Activated T-helper 9 cell treated with anti-CD3 and anti-CD28 coated beads, Interleukin-2, amount 50 U/mL, for 16 hours (primary cell): ENCODE measurements at places on chromosomes 2 and 18.

GRCh38 chr2:133552821-133553220 is 15.4 kb downstream of the NCKAP5 start:
- no peak for DNase-seq

DNA sequence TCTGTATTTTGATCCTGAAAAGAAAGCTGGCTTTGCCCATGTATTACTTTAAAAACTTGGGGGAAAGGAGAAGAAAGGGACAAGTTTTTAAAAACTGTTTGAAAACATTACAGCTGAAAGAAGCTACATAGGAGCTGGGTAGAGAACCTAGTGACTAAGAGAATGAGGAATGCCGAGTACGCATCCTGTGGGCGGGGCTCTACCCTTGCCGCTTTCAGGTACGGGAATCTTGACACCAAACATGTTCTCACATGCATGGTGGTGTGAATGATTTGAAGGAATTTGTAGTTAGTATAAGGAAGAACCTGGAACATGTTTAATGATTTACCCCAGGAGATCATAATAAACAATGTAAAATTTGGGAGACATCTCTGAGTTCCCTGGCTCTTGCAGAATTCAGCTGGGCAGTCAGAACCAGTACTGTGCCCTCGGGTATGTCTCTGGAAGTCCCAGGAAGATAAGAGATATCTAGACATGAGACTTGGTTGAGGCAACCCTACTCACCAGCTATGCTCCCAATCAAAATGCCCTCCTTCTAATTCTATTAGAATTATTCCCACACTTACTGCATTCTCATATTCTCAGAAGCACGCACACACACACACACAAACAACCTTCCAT is 16.5 kb upstream of the TGFA start:
- no peak for DNase-seq

DNA sequence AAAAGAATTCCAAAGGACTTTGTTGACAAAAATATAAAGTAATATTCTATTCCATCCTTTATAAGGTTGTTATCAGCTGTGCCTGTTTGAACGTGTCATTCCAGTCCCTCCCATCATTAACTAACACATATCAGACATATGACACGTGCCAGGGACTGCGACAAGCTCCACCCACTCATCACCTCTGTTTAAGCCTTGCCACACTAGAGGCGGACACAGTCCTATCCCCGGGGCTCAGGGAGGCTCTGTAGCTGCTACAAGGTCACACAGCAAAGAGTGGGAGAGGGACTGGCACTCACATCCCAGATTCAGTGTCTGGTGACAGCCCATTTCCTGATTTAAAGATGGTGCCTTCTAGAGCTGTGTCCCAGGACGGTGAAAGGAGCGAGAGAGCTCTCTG is 30.0 kb downstream of the TBC1D8 start:
- no peak for DNase-seq

GRCh38 chr2:67216103-67216502 is 181.0 kb upstream of the ETAA1 start:
- DNase-seq = no peak

DNA sequence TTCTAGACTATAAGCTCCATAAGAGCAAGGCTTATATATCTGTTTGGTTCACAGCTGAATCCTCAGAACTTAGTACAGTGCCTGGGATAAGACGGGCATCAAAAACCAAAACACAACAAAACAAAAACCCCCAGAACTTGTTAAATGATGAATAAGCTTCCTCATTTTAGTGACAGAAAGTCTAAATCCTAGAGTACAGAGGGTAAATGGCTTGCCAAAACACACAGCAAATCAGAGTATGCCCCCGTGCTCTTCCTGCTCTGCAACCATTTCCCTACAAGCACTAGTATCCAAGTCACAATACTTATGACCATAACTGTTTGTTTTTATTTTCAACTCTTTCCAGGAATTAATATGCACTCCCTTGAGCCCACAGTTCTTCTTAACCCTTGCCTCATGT is 10.1 kb downstream of the ZNF521 start:
- no peak for DNase-seq

GRCh38 chr2:1941556-1941955 is 197.2 kb upstream of the PXDN start:
- DNase-seq = no peak

- no peak for DNase-seq
Observed at GRCh38 chr2:183371545-183371944, 247.3 kb downstream of the NUP35 start.

- no peak for DNase-seq
Observed at GRCh38 chr2:133143645-133144044, 424.6 kb downstream of the NCKAP5 start.

- DNase-seq = no peak
Observed at GRCh38 chr2:47015706-47016105, 100.1 kb upstream of the MCFD2 start.

- peak; percentile 36 for DNase-seq
Observed at GRCh38 chr2:24123195-24123921, at the start of the genes FAM228B and PFN4. TSS of gene FAM228B (plus strand) at chr2:24123469. CDS start at chr2:24124362, 893 bp downstream. TSS of gene PFN4 (minus strand) at chr2:24123334. CDS start at chr2:24122535, 799 bp downstream.

- no peak for DNase-seq
Observed at GRCh38 chr2:169221745-169222369, 140.5 kb downstream of the LRP2 start.

- DNase-seq = no peak
Observed at GRCh38 chr2:141186413-141187074, 944.3 kb downstream of the LRP1B start.

GRCh38 chr2:150219861-150220260 is 267.6 kb downstream of the RND3 start:
- no peak for DNase-seq

DNA sequence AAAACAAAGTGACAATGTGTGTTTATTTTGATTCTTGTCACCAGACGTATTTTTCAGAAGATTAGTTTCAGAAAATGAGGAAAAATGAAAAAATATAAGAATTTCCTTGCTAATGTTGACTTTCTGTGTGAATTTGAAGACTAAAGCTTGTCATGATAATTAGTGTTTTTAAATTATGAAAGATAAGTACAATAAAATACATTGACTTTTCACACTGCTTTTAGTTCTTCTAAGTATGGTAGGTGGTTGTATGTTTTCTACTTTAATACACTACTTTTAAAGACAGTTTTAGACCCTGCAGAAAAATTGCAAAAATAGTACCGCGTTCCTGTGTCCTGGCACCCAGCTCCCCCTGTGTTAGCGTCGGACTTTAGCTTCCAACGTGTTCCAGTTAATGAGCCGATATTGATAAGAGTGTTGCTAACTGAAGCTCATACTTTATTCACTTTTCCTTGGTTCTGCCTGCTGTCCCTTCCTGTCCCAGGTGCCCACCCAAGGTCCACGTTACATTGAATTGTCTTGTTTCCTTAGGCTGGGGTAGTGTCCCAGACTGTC is 695 bp downstream of the RBFA start:
- no peak for DNase-seq

GRCh38 chr2:16960579-16960978 is 294.9 kb upstream of the CYRIA start:
- DNase-seq = no peak

DNA sequence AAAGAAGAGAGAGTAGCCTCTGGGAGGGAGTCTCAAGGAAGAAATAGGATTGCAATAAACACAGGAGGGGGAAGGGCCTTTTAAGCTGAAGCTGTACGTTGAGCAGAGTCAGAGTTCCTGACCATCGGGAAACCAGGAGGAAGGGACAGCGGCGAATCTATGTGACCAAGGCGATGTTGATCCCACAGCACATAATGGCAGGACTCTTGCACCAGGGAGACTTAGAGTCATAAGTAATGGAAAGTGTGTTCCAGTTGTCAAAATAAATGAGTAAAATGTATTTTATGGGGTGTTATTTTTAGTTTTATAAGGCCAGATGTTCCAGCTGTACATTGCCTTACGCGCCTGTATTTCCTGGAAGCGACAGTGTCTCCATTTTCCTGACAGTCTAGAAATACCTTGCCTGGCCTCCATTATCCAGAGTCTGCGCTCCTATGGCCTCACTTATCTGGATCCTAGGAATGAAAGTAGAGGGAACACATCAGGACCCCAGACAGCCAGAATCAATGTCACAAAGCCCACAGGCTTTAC is 152.8 kb upstream of the COPS8 start:
- DNase-seq = no peak

GRCh38 chr2:230170532-230170931 is 49.3 kb downstream of the SP110 start:
- no peak for DNase-seq

- no peak for DNase-seq
Observed at GRCh38 chr2:168044579-168044978, 202.8 kb downstream of the STK39 start.

- no peak for DNase-seq
Observed at GRCh38 chr2:18703555-18703954, 114.2 kb upstream of the NT5C1B start.

- no peak for DNase-seq
Observed at GRCh38 chr2:132760971-132761370, 91.0 kb upstream of the LYPD1 start.

GRCh38 chr2:231359441-231359840 is 36.1 kb upstream of the B3GNT7 start:
- DNase-seq = no peak

DNA sequence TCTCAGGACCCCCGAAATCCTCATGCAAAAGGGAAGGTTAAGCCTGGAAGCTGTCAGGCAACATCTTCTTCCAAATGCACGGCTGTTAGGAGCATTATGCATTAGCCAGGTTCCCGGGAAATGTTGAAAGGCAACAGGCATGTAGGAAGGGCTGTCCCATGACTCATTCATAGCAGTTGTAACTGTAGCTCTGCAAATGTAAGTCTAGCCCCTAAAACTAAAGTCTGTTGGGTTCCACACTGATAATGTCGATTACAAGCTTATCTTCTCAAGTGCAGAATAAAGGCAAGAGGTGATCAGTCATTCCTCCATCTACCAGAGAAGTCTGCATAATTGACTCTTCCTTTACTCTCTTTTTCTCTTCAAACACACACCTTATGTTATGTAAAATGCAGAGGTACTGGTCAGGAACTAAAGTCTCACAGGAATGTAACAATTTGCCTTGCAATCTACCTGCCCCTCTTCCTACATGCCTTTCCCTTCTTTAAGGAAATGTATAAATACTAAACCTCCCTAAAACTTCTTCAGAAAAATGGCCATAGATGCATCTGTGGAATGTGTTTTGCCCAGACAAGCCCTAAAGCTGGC is 99.8 kb downstream of the AKAIN1 start:
- no peak for DNase-seq

- no peak for DNase-seq
Observed at GRCh38 chr2:81324046-81324445, 1019.5 kb upstream of the LRRTM1 start.

- no peak for DNase-seq
Observed at GRCh38 chr2:65495251-65495877, 63.0 kb upstream of the SPRED2 start.

GRCh38 chr2:36385603-36386002 is 30.0 kb downstream of the CRIM1 start:
- DNase-seq = no peak

GRCh38 chr2:140916410-140916809 is 1214.4 kb downstream of the LRP1B start:
- DNase-seq = no peak

GRCh38 chr18:31247574-31248199 is 70.3 kb upstream of the DSG1 start:
- no peak for DNase-seq

GRCh38 chr2:100592226-100592625 is 29.4 kb downstream of the PDCL3 start:
- DNase-seq = no peak

GRCh38 chr18:13445241-13445897 is 226.8 kb downstream of the LDLRAD4 start:
- no peak for DNase-seq

- no peak for DNase-seq
Observed at GRCh38 chr18:3279201-3280185, 17.6 kb downstream of the MYL12B start.

- DNase-seq = no peak
Observed at GRCh38 chr2:221104361-221104811, 467.7 kb downstream of the EPHA4 start.

DNA sequence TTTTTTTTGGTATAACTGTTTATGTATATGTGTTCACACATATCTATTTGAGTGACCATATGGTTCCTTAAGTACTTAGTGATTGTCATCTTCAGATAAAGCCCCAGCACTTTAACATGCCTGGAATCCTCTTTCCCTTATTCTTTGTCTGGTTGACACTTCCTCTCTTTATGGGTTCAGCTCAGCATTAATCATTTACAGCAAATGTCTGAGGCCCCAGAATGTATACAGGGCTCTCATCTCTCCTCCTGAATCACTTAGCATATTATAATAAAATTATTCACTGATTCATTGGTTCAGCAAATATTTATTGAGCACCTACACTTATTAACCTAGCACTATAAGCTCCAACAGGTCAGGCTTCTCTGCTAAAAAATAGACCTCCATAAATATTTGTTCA is 43.5 kb upstream of the CD28 start:
- DNase-seq = no peak

DNA sequence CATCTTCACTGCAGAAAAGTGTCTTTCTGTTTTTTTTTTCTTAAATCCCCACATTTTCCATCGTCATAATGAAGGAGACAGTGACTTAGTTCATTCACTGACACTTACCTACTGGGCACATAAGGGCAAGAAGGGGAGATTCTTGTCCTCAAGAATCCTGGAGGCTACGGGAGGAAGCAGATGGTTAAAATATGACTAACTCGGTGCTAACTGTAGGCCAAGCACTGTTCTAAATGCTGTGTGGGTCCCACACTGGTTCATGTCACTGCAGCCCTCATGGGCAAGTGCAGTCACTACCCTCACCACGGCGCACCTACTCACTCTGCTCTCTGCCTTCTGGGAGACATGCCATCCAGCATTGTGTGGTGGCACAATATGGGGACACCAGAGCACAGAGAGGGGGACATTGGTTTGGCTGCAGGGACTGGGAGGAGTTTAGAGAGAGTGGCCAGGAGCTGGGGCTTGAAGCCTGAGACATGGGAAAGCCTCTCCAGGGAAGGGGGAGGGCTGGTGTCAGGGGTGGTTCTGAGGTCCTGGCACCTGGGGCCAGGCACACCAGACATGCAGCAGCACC is 305.2 kb downstream of the MYCN start:
- DNase-seq = no peak

GRCh38 chr2:48444404-48444803 is 85.5 kb upstream of the STON1 start:
- DNase-seq = no peak

DNA sequence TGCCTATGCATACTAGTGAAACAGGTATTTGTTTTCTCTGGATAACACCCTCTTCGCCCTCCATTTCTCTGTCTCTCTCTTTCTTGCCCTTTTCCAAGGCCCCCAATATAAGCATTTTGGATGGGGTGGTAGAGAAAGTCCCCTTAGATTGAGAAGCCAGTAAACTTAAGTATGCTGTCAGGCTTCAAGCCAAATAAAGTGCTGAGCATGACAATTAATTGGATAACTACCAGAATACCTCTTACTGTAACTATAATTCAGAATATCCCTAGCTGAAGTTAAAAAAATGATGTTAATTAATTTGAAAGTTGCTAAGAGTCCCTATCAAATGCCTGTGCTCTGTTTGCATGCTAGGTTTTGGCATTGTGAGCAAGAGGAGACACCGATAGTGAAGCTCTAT is 324.8 kb downstream of the PARD3B start:
- no peak for DNase-seq
